ENCODE measurements at places on chromosomes 7 and 10. TPM values are rescaled to one million over a fixed set of nuclear protein-coding genes. Genes with fewer than 3 reads are reported as not detected.

PNLIPRP2 gene
- total RNA-seq: not detected

METTL27 gene
- total RNA-seq: 1.7 TPM

GRCh38 chr10:77156406-77156879 lies 481.2 kb downstream of the KCNMA1 start:
- no peaks in the 10 kb centered on the region for H3K36me3 ChIP-seq
- H3K27ac ChIP-seq: no peak overlapping the region
- H3K4me3 ChIP-seq: no peak overlapping the region
- peaks cover 4% of the 10 kb centered on the region for H3K27me3 ChIP-seq
- DNase-seq: no peak

ARHGEF35 gene
- 9.6 TPM for total RNA-seq

NANOS1 gene
- 0.31 TPM for total RNA-seq
